ENCODE measurements at places on chromosomes 12 and 14. TPM values are rescaled to one million over a fixed set of nuclear protein-coding genes. Genes with fewer than 3 reads are reported as not detected.

DIO3 gene
- not detected for total RNA-seq

KCNH3 gene
- 0.14 TPM for total RNA-seq

NTN4 gene
- total RNA-seq: 68.2 TPM

SRRM4 gene
- total RNA-seq: not detected

GPR65 gene
- total RNA-seq: 0.07 TPM

EFS gene
- total RNA-seq: not detected

RNF212B gene
- not detected for total RNA-seq

CELA1 gene
- not detected for total RNA-seq

KRT2 gene
- not detected for total RNA-seq

SLC22A17 gene
- 1.1 TPM for total RNA-seq

GARIN6 gene
- total RNA-seq: not detected

DLK1 gene
- total RNA-seq: not detected

RASSF9 gene
- 1.7 TPM for total RNA-seq
